Brain microvascular endothelial cell (primary cell): ENCODE measurements at places on chromosomes 4 and X.
A peak's percentile ranks its signal among the peaks of the same experiment; 100 is the strongest.

- DNase-seq = no peak
These were observed 461.4 kb downstream of the NAF1 start for GRCh38 chr4:162705130-162705803.

GRCh38 chrX:150870487-150871340 lies 27.8 kb downstream of the CD99L2 start:
- DNase-seq = no peak

GRCh38 chrX:123272630-123273029 lies 88.6 kb downstream of the GRIA3 start:
- no peak for DNase-seq

DNA sequence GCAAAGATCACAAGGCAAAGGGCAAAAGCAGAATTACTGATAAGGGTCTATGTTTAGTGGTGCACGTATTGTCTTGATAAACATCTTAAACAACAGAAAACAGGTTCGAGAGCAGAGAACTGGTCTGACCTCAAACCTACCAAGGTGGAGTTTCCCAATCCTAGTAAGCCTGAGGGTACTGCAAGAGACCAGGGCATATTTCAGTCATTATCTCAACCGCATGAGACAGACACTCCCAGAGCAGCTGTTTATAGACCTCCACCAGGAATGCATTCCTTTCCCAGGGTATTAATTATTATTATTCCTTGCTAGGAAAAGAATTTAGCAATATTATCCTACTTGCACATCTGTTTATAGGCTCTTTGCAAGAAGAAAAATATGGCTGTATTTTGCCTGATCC lies 51.5 kb downstream of the NPNT start:
- no peak for DNase-seq

DNA sequence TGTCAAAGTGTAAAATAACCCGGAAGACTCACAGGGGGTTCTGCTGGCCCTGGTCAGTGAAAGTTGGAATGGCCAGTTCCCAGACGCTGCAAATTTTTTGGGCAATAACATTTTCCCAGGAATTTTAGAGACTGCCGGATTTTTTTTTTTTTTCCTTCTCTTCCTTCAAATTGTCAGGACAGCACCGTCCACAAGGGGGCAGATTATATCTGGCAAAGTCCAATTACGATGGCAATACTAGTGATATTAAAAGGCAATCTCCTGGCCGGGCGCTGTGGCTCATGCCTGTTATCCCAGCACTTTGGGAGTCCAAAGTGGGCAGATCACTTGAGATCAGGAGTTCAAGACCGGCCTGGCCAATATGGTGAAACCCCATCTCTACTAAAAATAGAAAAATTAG lies 20.5 kb downstream of the SLC25A5 start:
- DNase-seq = peak; percentile 41

- DNase-seq = no peak
These were observed 14.8 kb downstream of the DCAF8L1 start for GRCh38 chrX:27966492-27966891.

- DNase-seq = no peak
These were observed 137.3 kb downstream of the MGST2 start for GRCh38 chr4:139802931-139803330.

GRCh38 chr4:101954351-101954750 lies 163.8 kb downstream of the BANK1 start:
- DNase-seq = no peak

- DNase-seq = no peak
These were observed 1.3 kb upstream of the TIGD2 start for GRCh38 chr4:89109841-89110540.

DNA sequence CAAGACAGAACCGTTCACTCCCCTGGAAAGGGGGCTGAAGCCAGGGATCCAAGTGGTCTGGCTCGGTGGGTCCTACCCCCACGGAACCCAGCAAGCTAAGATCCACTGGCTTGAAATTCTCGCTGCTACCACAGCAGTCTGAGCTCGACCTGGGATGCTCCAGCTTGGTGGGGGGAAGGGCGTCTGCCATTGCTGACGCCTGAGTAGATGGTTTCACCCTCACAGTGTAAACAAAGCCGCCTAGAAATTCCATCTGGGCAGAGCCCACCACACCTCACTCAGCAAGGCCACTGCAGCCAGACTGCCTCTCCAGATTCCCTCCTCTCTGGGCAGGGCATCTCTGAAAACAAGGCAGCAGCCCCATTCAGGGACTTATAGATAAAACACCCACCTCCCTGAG lies 13.4 kb upstream of the PBDC1 start:
- no peak for DNase-seq

DNA sequence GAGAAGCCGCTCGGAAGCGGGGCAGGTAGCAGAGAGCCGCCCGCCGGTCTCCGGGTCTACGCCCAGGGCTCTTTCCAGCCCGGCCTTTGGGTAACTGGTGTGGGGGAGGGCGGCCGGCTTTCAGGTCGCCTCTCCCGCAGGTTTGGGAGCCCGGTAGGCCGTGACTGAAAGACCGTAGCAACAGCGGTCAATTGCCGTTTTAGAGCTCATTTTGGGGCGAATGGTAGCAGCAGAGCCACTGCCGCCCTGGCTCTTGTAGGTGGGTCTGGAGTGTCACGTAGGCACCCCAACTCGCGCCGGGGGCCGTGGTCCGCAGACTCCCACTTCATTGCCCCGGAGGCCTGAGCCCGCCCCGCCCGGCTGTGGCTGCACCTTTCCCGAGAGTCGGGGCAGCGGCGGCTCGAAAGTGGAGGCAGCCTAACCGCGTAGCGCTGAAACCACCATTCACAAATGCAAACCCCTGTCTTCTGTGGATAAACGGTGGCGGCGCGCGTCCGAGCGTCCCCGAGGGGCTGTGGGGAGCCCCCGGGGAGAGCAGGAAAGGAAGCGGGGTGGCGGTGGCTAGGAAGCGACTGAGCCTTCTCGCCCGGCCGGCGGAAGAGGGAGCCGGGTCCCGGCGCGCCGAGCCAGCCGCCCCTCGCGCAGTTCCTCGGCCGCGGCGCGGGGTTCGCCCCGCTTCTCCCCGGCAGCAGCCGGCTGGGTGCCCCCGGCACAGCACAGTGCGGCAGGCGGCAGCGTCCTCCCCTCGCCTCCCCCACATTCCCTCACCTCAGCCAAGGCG lies 2185.1 kb upstream of the TENM3 start:
- DNase-seq = no peak

DNA sequence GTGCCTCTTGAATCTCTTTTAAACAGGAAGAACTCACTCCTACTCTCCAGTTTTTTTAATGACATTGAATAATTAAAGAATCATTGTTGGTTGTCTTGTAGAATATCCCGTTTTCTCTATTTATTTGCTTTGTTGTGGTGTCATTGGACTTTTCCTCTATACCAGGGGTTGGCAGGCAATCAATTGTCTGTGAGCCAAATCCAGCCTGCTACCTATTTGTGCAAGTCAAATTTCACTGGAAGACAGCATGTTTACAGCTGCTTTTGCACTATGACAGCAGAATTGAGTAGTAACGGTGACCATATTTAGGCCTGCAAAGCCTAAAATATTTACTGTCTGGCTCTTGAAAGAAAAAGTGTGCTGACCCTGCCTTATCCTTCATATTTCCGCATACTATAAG lies 34.8 kb downstream of the POLA1 start:
- DNase-seq = no peak
